Astrocyte of the cerebellum (primary cell): ENCODE measurements at places on chromosomes 4 and X.
A peak's percentile ranks its signal among the peaks of the same experiment; 100 is the strongest.

GRCh38 chr4:47816748-47817147, 21.1 kb downstream of the CORIN start:
- no peak for DNase-seq

GRCh38 chrX:1400742-1401471, 9.0 kb upstream of the SLC25A6 start:
- no peak for DNase-seq

DNA sequence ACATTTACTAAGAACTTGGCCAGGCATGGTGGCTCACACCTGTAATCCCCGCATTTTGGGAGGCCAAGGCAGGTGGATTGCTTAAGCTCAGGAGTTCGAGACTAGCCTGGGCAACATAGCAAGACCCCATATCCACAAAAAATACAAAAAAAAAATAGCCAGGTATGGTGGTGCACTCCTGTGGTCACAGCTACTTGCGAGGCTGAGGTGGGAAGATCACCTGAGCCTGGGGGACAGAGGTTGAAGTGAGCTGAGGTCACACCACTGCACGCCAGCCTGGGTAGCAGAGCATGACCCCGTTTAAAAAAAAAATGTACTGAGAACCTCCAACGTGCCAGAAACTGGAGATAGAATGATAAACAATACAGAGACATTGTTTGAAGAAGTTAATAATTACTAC, 8.0 kb downstream of the OPRPN start:
- DNase-seq = no peak

DNA sequence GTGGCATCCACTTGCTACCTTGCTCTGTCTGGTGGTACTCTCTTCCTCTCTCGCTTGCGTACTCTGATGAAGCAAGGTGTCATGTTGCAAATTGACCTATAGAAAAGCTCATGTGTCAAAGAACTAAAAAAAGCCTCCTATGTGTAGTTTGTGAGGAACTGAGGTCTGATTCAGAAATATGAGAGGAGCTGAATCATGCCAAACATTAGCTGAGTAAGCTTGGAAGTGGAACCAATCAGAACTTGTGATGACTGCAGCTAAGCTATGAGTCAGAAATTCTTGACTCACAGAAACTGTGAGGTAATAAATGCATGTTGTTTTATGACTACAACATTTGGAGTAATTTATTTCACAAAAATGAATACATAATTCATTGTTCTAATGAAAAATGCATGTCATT, 2138.8 kb downstream of the PCDH7 start:
- DNase-seq = peak; percentile 32

GRCh38 chr4:105963461-105964400, 68.5 kb downstream of the NPNT start:
- no peak for DNase-seq

DNA sequence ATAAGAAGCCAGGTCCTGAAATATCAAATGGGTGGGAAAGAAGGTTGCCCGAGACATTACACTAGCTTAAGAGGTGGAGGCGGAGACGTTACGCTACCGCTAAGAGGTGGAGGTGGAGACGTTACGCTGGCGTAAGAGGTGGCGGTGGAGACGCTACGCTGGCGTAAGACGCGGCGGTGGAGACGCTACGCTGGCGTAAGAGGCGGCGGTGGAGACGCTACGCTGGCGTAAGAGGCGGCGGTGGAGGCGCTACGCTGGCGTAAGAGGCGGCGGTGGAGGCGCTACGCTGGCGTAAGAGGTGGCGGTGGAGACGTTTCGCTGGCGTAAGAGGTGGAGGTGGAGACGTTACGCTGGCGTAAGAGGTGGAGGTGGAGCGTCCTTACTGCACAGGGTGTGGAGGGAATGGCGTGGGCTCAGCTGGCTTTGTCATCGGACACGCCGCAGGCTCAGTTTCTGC, 12.8 kb downstream of the CYP4V2 start:
- DNase-seq = no peak

DNA sequence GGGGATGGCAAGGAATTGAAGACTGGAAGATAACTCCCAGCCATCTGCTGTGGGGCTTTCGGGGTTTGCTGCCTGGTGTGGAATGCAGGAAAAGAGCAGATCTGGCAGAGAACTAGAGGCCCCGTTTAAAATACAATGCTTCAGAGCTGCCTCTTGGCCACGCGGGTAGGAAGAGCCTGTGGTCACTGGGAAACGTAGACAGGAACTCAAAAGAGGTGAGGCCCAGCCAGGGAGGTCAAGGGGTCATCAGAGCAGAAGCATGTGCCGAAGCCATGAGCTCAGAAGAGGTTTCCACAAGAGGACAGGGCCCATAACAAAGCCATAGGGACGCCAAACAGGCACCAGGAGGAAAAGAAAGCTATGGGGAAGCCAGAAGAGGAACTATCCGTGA, 14.5 kb upstream of the STS start:
- no peak for DNase-seq

GRCh38 chr4:183905593-183906488, 734 bp downstream of the STOX2 start:
- DNase-seq = no peak

DNA sequence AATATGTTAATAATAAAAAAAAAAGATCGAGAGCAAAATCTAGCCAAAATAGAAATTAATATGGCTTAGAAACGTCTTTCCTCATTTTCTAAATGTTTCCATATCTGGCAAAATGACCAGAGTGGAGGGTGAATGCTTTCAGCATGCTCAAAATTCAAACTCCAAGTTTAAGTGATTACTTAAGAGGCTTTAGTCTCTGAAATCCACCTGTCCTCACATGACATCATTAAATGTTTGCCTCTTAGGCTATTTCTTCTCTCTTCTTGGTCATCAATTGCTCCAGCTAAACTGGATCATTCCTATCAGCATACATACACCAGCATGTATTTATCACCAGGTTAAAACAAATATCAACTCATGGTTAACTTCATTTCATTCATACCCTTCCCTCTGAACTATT, 54.5 kb upstream of the ATXN3L start:
- DNase-seq = no peak

DNA sequence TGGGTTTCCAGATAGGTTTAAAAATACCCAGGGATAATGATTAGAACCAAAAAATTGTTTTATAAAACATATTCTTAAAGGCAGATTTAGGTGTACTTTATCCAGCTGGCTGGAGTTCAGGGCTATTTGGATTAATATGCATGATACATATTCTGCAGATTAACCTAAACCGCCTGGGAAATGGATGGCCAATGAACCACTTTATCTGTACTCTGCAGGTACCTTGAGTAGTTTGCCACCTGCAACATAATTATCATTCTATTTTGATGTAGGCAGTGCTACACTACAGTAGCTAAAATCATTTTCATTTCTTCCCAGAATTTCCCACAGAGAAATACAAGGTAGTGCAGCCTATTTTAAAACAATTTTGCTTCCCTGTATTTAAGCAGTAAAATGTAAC, 683.2 kb upstream of the GNPDA2 start:
- DNase-seq = no peak
